Activated T-cell treated with anti-CD3 and anti-CD28 coated beads for 1 hour (primary cell): ENCODE measurements at places on chromosomes 3 and 15.

- DNase-seq, result no peak
Measured at GRCh38 chr15:52496776-52497470, 31.8 kb downstream of the MYO5A start.

DNA sequence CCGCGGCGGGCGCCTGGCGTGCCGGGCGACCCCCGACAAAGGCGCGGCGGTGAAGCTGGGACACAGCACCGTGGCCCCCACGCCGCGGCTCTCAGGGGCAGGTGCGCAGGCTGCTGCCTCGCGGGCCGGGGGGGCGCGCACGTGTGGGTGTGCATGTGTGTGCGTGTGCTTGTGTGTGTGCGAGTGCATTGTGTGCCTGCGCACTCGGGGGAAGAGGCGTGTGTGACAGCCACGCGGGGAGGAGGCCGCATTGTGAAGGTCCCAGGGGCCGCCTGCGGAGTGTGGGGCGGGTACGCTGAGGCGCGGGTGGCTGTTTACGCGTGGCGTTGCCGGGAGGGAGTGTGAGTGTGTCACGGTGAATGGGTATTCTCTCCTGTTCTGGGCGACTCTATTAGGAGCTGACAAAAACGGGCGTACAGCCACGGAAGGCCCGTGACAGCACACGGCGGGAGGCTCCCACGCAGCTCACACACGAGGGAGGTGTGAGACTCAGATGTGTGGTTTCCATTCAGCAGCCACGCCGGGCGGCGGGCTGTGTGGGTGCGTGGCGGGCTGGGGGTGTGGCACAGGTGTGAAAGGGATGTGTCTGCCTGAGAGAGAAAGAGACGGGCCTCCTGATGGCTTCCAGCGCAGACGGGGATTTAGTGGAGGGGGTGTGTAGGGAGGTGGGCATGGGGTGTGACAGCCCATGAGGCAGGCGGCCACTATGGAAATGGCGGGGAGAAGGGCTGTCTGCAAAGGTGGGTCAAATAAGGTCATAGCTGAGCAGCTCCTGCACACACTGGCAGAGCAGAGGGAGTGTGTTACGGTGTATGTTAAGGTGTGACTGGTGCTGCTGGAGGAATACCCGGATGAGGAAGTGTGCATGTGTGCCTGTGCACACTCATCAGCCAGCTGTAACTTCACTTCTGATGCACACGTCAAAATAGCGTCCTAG, 750 bp downstream of the PODXL2 start:
- DNase-seq, result peak; percentile 10

- DNase-seq, result no peak
Measured at GRCh38 chr15:44713006-44713966, 2.0 kb downstream of the B2M start.

DNA sequence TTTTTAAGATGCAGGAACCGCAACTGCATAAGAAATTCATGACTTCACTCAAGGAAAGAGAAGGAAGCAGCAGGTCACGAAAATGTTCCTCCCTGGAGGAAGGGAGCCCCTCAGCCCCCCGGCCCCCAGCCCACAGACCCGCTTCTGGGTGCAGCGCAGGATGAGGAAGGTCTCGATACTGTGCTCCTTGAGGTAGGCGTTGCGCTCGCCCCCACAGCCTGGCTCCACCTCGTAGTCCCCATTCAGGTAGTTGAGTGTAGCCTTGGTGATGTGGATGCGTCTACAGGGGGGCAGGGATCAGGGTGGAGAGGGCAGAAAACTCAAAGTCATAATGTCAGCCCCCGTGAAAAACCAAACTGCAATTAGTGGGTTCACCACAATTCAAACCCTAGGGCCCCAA, 121.4 kb downstream of the ADCY5 start:
- DNase-seq, result no peak

DNA sequence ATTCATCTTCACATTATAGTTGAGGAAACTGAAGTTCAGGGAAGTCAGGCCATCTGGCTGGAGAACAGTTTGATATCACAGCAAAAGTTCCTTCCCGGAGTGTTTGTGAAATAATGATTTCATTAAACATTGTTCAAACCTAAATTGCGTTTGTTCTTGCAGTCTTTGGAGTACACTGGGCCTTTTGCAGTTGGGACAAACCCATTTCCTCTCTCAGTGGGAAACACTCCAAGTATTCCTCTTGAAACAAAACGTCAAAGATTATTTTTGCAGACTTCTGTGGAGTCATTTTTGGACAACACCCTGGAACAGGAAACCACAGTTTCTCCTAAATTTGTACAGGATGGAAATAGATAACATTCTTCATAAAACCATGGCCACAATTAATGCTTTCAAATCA, 287.5 kb downstream of the PTPRG start:
- DNase-seq, result no peak

- no peak for DNase-seq
Measured at GRCh38 chr3:127805026-127805753, 17.1 kb downstream of the MGLL start.

- DNase-seq, result no peak
Measured at GRCh38 chr3:140292170-140292569, 357.2 kb downstream of the CLSTN2 start.

DNA sequence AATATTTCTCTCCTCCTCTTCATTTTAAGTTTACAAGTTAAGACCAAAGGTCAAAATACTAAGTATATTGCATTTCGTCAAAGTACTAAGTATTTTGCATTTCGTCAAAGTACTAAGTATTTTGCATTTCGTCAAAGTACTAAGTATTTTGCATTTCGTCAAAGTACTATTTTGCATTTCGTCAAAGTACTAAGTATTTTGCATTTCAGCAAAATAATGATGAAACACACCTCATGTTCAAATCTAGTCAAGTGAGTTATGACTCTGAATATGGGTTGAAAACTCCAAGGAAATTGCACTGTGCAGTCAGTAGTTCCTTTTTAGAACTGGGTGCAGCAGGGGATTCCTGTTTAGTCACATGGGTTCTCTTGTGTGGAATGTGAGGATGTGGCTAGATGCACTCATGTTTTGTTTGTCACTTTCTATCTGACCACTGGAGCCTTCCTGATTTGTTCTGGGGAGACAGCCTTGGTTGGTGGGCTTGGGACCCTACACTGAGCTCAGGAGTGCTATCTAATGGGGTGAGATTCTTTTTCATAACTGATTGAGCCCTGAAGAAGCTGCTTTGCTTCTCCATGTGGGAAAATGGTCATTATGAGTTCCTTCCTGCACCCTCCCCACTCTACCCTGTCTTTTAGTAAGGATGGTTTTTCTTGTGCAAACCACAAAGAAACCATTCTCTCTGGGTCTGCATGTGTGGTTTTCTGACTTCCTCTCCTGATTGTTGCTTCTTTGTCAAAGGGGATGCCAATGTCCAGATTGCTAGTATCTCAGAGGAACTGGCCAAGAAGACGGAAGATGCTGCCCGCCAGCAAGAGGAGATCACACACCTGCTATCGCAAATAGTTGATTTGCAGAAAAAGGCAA, 73.4 kb downstream of the CCK start:
- no peak for DNase-seq

GRCh38 chr15:98728082-98728810, 79.9 kb downstream of the IGF1R start:
- no peak for DNase-seq

GRCh38 chr15:48471073-48471472, 139.8 kb downstream of the DUT start:
- no peak for DNase-seq

DNA sequence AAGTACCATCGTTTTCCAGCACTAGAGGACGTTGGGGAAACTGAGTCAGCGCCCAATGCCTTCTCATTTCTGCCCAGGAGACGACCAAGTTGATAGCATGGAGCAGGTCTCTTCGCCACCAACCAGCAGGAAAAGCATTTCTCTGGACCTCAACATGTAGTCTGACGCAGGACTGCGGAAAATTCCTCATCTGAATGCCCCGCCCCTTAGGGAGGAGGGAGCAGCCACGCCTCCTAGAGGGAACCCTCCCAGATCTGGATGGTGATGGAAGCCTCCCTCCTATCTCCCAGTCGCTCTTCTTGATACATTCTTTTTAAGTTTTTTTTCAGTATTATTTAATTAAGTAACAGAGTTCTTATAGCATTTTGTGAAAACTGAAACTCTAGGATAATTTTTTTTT, 17.4 kb upstream of the MINDY4B start:
- no peak for DNase-seq

DNA sequence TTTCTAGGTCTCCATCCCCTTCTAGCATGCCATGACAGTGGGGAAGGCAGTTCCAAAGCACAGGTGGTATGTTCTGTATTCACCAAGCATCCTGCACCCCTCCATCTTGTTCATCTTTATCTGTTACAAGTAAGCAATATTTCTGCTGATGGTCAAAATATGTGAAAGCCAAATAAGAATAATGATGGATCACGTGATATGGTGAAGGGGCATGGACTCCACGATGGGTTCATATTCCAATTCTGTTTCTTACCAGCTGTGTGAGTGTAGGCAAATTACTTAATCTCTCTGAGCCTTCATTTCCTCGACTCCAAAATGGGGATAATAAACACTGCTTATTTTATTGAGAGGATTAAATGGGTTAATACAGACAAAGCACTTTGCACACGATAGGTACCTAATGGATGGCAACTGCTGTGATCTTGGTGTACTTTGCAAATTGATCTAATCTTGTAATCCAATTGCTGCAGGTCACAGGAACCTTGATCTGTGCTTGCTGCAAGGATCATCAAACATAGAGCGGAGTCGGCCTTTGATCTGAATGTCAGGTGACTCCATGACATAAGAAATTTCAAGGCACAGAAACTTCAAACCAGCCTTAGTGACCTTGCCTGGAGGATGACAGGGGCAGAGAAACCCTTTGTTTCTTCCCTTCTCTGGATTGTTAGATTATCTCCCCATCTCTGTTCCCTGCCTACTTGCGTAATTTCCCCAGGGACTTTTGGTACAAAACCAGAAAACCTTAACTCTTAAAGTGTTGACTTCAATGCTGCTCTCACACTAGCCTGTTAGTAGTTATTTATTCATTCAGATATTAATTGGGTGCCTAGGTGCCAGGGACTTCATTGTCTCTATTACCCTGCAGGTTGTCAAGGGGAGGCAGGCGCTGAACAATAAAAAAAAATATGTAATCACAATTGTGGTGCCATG, 25.8 kb downstream of the SIAH2 start:
- no peak for DNase-seq

DNA sequence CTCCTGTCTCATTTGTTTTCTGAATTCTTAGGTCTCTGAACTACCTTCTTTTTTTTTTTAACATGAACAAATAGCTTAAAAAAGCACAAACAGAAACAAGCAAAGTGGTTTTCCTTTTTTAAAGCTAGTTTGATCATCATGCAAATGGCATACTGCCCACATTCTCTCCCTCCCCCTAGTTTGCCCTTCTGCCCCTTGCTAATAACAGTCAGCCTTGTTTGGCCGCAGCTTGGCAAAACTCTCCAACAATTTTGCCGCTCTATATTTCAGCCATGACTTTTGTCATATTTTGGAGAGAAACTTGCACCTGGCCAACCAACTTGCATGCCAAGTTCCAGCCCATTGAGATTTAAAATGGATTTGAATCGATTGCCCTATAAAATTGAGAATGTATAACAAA, 666.0 kb upstream of the NR2F2 start:
- DNase-seq, result no peak

DNA sequence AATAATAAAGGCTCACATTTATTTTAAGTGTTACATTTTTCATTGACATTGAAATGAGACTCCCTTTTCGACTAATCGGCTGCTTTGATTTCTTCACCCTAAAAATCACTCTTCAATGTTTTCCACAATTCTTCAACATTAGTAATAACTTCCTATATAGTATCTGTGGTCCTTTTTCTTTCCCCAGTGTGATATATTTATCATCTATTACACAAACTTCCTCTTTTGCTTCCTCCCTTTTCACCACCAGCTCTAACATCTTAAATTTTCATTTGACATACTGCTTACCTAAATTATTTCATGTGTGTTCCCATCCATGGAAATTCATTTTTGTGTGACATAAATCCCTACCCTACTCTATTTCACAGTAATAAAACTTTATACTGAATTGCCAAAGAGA, 244.4 kb downstream of the TIGIT start:
- no peak for DNase-seq

DNA sequence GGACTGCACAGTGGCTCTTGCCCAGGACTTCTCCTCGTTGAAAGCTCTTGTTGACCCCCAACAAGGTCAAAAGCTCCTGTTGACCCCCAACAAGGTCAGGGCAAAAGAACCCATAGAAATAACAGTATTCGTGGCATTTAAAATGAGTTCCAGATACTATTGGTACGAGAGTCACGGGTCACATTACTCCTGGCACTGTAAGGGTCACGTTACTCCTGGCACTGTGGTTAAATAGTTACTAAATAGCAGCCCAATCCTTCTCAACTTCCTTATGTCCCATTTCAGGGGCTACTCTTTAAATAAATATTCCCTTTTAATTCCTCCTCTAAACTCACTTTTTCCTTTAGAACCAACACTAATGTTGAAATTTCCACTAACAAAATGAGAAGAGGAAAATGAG, 18.2 kb upstream of the ADCY5 start:
- DNase-seq, result no peak

- DNase-seq, result no peak
Measured at GRCh38 chr15:76235186-76235826, 76.0 kb downstream of the ETFA start.

- DNase-seq, result no peak
Measured at GRCh38 chr3:38167591-38167990, 2.3 kb downstream of the OXSR1 start.

- DNase-seq, result no peak
Measured at GRCh38 chr15:42037656-42038055, 16.8 kb upstream of the PLA2G4E start.

- no peak for DNase-seq
Measured at GRCh38 chr3:69764121-69764741, 25.0 kb downstream of the MITF start.

DNA sequence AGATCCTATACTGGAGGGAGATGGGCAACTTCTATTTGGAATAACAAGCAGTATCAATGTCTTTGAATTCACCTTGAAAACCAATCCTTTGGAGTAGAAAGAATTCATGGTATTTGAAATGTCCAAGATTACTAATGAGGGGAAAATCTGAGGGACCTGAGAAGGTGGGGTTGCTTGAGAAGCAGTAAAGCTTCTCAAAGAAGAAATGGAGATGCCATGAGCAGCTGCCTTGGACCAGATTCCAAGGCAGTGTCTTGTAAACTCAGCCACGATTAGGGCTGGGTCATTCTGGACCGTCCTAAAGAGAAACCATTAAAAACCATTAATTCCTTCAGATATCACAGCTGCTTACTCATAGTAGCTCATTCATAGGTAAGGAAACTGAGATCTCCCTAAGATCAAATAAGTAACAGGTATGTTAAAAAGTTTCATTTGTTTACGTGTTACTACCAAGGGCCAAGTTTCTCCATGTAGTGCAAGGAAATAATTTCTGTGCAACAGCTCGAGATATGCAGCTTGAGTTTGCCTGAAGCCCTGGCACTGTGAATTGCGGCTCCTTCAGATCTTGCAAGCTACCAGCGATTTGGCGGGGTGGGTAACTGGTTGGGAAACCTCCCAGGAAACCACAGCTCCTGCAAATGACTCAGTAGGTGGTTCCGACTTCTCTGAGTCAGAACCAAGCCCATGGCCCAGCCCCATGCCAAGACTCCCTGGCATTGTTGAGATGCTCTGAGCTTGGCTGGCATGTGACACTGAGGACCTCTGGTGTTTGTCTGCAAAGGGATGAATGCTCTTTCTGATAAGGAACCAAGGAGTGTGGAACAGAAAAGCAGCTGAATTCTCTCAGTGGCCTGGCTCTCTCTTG, 296.8 kb downstream of the RORA start:
- DNase-seq, result peak; percentile 34
